ENCODE measurements at places on chromosomes 11 and 22.

GRCh38 chr22:28442711-28443525 is 236.7 kb downstream of the TTC28 start:
- DNase-seq: no peak

GRCh38 chr11:19628018-19628417 is 84.6 kb upstream of the NAV2 start:
- no peak for DNase-seq

DNA sequence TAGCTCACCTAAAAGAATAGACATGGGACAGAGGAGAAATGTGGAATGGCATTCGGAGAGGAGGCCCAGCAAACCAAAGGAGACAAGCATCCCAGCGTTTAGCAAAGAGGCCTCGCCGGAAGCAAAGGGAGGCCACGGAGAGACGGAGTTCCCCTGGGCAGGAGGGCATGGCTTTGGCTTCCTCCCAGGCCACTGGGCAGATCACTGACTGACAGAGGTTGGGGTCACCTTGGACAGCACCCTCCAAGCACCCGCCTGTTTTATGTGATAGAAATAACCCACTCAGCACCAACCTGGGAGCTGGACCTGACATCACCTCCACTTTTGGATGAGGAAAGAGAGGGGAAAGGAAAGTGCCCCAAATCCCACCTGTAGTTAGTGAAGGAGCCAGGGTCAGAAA is 434.1 kb downstream of the BRD1 start:
- no peak for DNase-seq

DNA sequence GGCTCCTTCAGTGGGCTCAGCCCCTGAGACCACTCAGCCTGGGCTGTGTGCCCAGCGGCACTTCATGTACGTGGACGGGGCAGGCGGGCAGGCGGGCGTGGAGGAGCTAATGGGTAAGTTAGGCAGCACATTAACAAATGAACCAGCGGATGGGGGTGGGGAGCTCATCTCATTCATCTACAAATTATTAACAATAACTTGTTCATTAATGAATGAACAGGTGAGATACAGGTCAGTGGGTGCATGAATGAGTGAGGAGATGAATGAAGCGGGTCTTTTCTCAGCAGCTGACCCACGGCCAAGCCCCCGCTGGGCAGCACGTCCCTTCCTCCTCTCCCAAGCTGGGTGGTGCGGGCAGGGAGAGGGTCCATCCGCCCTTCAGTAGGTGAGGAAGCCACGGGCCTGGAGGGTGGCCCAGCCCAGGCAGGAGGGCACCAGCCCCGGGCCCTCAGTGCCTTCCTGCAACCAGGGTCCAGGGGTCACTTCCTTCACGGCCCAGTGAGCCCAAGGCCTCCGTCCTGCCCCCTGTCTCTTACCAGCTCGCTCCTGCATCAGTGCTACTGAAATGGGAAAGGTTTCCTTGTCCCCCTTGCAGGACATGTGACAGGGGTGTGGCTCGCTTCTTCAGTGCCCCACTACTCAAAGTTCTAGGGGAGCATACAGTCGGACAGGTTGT is 60.5 kb upstream of the KCNQ1OT1 start:
- no peak for DNase-seq

DNA sequence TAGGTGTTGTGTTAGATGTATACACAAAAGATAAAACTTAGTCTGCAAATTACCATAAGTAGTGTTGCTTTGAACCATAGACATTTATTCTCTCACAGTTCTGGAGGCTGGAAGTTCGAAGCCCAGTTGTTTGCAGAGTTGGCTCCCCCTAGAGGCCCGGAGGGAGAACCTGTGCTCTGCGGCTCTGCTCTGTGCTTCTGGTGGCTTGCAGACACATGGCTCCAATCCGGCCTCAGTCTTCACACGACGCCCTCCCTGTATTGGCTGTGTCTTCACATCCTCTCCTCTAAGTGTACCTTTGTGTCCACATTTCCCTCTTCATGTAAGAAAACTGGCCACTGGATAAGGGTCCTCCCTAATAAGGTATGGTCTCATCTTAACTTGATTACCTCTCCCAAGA is 128.4 kb downstream of the OPCML start:
- no peak for DNase-seq

GRCh38 chr11:90512846-90513245 is 290.0 kb upstream of the CHORDC1 start:
- no peak for DNase-seq

DNA sequence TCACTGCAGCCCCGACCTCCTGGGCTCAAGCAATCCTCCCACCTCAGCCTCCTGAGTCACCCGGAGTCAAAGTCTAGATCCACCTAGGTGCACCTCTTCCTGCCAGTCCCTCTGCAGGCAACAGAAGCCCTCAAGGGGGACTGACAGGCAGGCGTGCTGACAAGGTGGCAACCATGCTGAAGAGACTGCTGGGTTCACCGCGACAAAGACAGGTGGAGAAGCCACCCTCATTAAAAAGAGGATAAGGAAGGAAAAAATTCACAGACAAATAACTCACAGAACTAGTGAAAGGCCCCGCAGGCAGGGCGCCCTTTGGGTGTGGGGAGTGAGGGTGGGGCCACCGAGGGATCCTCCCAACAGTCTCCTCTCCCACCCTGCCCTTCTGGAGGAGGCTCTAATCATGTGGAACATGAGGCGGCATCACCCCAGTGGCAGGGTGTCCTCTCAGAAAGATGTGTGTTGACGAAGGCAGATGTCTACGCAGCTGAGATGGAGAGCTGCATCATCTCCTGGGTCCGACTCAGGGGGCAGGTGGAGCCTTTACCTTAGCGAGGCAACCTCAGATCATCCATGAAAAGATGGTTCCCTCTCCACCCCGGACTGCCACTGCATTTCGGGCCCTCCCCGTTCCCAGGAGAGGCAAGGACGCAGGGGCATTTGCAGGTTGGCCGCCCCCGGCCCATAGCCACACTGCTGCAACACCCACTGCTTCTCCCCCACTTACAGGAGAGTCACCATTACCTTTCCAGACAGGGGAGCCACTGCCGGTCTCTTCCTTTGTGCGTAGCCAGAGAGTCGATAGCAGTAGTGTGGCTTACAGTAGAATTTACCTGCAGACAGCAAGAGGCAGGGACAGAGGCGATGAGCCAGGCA is 91.2 kb upstream of the BID start:
- no peak for DNase-seq

DNA sequence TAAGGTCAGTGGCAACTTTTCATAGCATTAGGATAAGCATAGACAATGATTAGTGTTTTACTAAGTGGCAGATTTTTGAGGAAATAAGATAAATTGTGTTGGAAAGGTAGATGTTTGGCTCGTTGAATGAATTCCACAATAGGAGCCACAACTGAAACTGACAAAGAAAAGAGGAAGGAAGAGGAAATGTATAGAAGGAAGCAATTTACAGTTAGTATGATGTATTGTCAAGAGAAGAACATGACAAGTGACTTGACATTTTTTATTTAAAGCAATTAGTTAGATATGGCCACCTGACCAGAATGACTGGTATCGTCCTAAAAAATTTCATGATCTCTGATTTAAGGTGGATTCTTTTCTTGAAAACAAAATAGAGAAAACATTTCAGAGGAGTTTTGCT is 3.1 kb upstream of the RAG2 start:
- no peak for DNase-seq

Measured in B cell (primary cell).